Activated T-cell treated with anti-CD3 and anti-CD28 coated beads, Interleukin-2, amount 50 U/mL, for 1 hour (primary cell): ENCODE measurements at places on chromosomes 4 and X.

DNA sequence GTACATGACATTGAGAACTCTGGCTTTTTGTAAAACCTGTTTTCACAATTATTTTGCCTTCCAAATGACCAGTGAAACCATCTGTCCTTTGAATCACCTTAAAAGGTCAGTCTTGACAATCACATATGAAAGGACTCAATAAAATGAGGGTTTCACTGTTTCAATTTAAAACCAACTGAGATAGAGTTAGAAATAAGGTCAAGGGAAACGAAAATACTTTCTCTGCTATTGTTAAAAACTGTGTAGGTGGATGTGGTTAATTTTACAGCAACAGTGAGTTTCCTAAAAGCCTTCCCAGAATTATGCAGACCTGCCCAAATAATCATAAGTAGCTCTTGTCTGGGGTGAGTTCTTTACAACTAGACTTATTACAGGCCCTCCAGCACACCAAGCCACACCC, 839.9 kb downstream of the RAB28 start:
- no peak for DNase-seq

GRCh38 chr4:74967324-74967723, 34.4 kb downstream of the PARM1 start:
- no peak for DNase-seq

DNA sequence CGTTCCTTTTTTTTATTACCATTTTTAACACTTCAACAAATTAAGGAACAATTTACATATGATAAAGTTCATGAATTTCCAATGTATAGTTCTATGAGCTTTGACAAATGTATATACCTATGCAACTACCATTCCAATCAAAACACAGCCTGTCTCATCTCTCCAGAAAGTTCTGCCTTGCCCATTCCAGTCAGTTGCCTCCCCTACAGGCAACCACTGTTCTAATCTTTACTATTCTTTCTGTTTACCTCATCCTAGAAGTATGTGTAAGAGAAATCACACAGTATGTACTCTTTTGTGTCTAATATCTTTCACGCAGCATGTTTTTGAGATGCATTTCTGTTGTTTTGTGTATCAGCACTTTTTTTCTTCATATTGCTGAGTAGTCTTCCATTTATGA, 224.9 kb downstream of the KIT start:
- DNase-seq: no peak

DNA sequence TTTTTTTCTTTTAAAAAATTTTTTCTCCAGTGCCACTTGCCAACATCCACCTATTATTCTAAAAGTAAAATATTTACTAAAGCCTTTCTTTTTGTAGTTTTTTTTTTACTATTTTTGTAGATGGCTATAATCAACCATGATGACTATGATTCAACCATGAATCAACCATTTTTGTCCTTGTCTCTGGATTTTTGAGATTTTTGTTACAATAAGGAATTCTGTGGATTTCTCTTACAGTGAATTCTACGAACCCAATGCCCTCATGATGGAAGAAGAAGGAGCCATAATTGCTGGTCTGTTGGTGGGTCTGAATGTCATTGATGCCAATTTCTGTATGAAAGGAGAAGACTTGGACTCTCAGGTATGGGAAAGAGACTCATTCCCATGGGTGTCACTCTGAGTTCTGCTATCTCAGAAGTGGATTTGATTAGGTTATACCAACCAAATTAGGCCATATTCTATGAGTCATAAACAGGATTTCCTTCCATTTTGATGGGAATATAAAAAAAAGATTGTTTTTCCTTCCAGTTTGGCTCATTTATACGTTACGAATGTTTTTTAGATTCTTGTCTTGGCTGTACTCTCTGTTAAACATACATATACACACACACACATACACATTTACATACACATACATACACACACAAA, 46.7 kb downstream of the RUFY3 start:
- DNase-seq: no peak

- no peak for DNase-seq
Measured at GRCh38 chr4:148633720-148634119, 191.5 kb upstream of the NR3C2 start.

DNA sequence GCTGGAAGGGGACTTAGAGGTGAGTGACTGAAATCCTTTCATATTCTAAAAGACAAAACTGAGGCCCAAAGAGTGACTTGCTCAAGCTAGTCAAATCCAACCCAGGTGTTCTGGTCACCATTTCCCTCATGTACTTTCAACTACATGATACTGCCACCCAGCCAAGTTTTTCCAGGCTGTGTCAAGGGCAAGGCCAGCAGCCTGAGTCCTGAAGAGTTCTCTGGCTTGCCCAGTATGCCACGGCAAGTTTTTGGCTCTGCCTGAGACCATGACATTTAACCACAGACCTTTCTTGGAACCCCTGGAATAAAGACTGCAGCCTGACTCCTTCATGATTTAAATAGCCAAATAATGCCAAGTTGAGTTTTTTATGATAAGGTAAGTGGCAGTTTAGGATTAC, 10.7 kb upstream of the TMEM164 start:
- DNase-seq: no peak

DNA sequence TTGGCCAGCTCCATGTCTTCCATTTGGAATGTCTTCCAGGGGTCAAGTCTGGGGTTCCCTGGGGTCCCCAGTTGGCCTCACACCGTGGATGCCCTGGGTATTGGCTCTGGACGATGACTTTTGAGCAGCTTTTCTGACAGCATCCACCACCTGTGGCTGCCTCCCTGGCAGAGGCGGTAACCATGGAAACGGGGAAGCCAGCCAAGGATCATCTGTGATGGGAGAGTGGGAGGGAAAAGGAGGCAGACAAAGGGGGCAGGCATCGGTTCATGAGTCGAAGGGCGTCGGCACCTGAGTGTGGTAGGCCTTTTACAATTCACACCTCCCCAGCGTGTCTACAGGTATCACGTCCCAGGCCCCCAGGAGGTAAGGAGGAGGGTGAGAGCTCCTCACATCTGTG, 152.2 kb downstream of the ASMT start:
- DNase-seq: no peak

DNA sequence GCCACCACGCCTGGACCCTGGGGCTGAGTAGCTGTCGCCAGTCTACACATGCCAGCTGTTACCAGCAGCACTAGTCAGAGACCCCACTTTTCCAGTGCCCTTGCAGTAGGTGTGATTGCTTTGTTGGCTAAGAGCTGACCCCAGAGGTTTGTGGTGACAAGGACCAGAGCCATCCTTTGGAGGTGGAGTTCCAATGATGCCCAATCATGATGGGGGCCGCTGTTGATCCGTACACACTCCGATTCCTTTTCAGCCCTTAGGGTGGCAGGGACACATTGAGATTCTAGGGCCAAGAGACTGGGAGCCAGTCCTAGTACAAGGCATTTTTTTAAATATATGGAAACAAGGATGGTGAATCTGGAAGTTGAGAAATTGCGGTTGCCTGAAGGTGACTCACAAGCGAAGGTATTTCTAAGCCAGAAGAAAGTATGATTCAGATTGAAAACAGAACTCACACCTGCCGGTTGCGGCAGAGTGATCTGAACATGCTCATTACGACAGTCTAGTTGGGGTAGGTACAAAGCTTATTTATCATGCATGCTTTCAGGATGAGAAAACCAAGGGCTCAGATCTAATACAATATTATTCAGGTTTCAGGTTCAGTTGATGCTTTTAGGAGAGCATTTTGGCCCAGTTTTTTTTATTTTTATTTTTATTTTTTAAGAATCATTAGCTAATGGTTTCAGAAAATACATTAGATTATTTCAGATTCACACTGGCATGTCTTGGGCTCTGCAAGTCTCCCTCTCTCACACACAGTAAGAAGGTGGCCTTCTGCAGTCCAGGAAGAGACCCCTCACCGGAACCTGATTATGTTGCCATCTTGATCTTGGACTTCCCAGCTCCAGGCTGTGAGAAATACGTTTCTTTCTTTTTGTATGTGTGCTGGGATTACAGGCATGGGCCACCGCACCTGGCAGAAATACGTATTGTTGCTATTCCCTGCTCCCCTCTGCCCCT, 43.4 kb downstream of the SHROOM2 start:
- DNase-seq: no peak

DNA sequence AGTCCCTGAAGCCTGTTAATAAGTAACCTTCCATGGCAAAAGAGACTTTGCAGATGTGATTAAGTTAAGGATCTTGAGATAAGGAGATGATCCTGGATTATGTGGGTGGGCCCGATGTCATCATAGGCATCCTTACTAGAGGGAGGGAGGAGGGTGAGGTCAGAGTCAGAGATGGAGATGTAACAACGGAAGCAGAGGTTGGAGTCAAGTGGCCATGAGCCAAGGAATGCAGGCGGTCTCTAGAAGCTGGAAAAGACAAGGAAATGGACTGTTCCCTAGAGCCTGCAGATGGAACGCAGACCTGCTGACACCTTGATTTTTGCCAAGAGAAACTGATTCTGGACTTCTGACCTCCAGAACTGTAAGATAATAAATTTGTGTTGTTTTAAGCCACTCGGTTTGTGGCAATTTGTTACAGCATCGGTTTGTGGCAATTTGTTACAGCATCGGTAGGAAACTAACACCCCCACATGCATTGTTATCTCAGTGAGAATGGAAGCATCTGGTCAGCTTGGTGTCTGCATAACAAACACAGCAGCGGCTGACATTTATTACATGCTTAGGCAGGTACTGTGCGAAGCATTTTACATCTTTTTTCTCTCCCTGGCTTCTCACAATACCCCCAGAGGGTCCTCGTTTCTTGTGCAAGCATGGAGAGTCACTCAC, 55.6 kb downstream of the CLDN34 start:
- DNase-seq: no peak

DNA sequence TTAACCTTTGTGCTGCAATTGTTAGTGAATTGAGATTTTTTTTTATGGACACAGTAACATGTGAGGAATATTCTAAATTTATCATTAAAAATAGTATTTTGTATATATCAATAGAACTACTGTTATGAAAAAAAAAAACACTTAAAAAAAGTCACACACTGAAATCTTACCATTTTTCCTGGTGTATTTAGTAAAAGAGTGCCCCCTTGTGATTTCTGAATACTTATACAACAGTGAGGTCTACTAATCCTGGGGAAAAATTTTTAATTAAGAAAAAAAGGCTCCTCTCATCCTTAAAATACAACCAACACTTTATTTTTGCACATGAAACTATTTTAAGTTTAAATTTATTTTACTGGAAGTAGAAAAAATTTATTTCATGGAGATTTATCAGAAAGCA, 56.4 kb upstream of the SPOCK3 start:
- no peak for DNase-seq

- DNase-seq: no peak
Measured at GRCh38 chr4:41174444-41174843, 39.9 kb downstream of the APBB2 start.

DNA sequence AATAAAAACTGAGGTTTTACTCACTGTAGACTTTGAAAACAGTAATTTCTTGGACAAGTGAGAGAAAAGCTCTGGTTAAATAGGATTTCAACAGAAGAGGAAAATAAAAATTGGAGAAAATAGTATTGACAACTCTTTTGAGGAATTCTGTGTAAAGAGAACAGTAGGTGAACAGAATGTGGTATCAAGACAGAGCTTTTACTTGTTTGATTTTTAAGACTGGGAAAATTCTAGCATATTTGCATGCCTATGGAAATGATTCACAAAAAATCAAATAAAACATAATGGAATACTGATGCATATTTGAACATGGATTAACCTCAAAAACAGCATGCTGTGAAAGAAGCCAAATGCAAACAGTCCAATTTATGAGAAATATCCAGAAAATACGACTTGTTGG, 504.6 kb downstream of the KCTD8 start:
- no peak for DNase-seq

GRCh38 chrX:132044953-132045352, 21.9 kb downstream of the STK26 start:
- no peak for DNase-seq

- DNase-seq: no peak
Measured at GRCh38 chr4:181289198-181289597, 954.0 kb upstream of the TENM3 start.

DNA sequence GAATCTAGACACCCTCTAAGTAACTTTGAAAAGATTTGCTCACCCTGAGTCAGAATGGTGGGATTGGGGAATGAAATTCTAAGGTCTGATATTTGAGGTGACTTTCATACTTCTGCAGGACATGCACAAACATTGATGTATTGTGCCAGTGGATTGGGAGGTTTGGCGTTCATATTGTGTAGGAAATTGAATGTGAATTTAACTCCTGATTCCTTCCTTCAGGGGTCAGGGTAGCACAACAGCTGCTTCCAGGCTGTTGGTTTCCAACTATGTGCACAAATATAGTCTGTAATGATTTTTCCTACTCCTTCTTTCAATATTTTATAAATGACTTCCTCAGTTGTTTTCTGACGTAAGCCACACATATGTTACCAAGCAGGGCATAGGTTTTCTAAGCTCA, 3.1 kb downstream of the IL1RAPL1 start:
- no peak for DNase-seq

GRCh38 chr4:75321484-75321883, 192.7 kb downstream of the RCHY1 start:
- no peak for DNase-seq

GRCh38 chr4:1711571-1712215, 426 bp downstream of the SLBP start:
- no peak for DNase-seq

DNA sequence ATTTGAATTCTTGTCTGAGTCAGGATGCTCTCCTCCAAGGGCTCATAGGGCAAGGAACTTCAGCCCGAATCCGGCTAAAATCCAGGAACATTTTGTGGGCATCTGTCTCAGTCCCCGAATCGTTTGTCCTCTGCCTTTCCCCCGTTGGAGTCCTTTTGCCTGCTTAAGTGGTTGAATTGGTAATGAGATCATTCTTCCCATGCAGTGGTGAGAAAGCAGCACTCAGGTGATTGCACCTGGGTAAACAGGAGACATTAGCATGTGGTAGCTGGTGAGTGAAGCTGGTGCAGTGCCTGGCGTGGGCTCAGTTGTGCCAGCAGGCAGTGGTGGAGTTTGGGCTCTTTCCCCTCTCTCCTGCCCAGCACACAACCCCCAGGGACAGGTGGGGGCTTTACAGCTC, 61.9 kb upstream of the MTM1 start:
- DNase-seq: no peak

GRCh38 chr4:77127215-77127614, 29.8 kb upstream of the CCNG2 start:
- no peak for DNase-seq
